ENCODE measurements at places on chromosomes 7 and 10.

DNA sequence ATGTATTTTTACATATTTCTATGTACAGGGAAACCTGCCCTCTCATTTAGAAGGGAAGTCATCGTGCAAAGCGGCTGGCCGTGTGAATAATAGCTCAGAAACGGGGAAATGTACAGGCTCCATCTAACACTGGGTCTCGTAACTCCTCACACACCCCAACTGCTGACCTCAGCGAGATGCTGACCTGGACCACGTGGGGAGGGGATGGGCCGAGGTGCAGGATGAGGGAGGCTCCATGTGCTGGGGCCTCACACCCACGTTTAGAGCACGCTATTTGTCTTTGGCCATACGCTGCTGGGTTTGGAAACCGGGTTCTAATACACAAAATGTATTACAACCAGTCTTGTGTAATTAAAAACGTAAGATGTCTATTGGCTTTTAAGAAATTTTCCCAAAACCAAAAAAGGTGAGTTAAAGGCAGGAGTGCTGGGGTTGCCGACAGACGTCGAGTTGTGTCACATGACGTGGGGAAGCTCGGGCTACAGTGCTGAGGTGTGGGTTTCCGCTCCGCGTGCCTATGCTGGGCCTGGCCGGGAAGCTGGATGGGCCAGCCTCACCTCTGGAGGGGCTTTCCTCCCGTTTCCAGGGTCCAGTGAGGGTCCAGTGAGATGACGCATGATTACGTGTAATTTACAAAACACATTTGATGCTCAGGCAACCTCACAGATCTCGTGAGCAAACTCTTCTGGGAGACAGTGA lies 215.6 kb downstream of the DNAJB6 start:
- no peak for DNase-seq

- no peak for DNase-seq
These were observed 545.9 kb downstream of the SORCS1 start for GRCh38 chr10:106618646-106619045.

- DNase-seq = no peak
These were observed 278.0 kb upstream of the KLF14 start for GRCh38 chr7:131011976-131012375.

GRCh38 chr7:91326516-91327199 lies 62.4 kb downstream of the FZD1 start:
- DNase-seq = no peak

DNA sequence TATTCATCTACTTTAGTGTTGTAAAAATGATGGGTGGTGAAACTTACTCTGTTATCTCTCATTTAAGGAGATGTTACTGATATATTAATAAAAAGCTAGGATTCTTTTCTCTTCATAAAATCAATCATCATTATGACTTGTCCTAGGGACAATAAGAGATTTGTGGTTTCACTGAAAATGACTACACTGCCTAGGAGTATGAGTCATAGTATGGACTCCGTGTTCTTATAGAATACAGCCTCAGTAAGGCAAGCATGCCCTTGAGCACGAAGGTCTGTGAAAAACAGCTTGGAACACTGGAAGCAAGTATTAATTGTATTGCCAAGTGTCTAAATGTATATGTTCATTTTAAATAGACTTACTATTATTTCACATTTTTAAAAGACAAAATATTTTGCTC lies 749.2 kb upstream of the PCDH15 start:
- no peak for DNase-seq

GRCh38 chr10:98488669-98489430 lies 42.1 kb upstream of the HPS1 start:
- no peak for DNase-seq

- DNase-seq = no peak
These were observed 17.3 kb upstream of the GPER1 start for GRCh38 chr7:1070544-1071011.

DNA sequence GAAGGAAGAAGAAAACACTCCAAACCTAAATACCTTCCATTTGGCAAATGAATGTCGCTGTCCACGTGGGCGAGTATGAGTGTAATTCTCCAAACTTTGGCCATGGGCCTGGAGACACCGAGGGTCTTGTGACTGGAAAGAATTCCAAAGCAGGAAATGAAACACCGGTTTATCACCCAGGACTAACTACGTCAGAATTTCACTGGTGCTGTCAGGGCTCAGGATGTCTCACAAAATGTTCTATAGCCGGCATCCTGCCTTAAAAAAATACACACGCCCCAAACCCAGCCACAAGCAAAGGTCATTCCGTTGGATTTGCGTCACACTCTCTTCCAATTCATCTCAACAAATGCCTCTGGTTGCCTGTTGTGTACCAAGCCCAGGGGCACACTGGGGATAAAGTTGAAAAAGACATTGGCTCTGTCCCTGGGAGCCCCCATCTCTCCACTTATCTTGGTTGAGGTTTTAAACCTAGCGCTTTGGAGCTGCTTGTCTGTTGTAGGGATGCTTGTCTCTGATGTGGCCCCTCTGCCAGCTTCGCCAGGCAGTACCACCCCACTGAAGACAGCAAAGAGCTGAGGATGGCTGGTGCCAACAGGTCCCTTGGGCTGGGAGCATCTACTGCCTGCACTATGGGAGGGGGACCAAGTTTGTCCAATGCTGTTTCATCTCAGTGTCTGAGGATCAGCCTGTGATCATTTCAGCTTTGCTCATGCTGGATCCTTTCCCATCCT lies 31.2 kb downstream of the GSTO2 start:
- no peak for DNase-seq

Measured in retina (tissue), 1 donor.